ENCODE measurements at places on chromosomes 7 and 10.

- no peak for DNase-seq
Measured at GRCh38 chr10:70843776-70844489, 28.2 kb downstream of the SGPL1 start.

GRCh38 chr7:108146070-108146842, 16.1 kb upstream of the LAMB4 start:
- peak; percentile 66 for DNase-seq

DNA sequence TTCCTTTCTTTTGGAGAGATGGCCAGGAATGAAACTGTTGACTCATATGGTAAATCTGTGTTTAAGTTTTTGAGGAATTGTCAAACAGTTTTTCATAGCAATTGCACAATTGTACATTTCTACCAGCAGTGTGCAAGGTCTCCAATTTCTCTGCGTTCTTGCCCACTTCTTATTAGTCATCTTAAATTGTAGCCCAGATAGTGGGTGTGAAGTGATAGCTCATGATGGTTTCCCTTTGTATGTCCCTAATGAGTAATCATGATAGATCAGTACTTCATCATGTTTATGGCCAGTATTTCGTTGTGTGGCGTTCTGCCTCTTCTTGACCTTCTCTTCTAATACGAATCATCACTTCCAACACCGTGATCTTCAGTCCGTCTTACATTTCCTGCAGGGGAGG, 136.3 kb downstream of the DOCK1 start:
- no peak for DNase-seq

DNA sequence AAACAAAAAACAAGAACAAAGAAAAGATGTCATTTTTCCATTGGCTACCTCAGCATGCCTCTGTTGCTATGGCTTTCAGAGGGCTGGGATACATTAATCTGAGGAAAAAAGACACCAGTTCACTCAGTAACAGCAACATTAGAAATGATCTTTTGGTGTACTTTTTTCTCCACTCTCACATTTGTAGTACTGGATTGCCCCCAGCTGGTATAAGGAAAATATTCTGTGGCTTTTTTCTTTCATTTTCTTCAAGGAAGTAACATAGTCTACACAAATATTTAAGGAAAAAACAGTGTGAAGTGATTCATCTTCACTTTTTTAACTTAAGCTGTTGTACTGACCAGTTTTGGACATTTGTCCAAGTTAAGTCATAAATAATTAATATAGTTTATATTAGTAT, 482.3 kb downstream of the SORCS1 start:
- DNase-seq: no peak

GRCh38 chr7:70512761-70513160, 619.2 kb upstream of the GALNT17 start:
- no peak for DNase-seq

GRCh38 chr10:21724020-21724589, 190.1 kb downstream of the MLLT10 start:
- DNase-seq: no peak

DNA sequence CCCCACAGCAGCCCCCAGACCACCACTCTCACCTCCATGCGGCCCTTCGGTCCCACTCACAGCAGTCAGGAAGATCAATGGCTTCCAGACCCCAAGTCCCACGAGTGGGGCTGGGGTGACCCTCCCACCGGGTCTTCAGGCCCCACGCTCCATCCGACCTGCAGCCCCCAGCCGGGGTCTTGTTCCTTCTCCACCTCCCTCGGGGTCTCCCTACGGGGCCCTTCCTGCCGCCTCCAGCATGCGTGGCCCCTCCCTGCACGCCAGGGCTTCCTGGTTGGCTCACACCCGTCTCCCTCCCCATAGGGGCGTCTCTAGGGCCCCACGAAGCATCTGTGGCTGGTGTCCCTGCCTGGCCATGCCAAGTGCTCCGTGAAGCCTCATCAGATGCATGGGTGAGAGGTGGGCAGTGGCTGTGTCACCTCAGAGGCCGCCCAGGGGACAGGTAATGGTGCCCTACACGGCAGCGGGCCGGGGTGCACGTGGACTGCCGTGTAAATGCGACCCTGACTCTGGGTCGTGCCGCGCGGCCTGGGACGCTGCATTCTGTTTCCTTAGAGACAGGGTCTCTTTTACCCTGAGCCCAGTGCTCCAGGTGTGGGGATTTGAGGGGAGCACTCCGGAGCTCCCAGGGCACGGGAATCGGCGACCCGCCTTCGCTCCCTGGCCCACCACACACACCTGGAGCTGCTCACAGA, 19.9 kb downstream of the ADAP1 start:
- no peak for DNase-seq

GRCh38 chr7:27603813-27604212, 58.9 kb downstream of the HIBADH start:
- DNase-seq: no peak
